ENCODE measurements at places on chromosomes 12 and 14.

- ATAC-seq, result no peak
These were observed 1182.2 kb downstream of the FLRT2 start for GRCh38 chr14:86712176-86712575.

DNA sequence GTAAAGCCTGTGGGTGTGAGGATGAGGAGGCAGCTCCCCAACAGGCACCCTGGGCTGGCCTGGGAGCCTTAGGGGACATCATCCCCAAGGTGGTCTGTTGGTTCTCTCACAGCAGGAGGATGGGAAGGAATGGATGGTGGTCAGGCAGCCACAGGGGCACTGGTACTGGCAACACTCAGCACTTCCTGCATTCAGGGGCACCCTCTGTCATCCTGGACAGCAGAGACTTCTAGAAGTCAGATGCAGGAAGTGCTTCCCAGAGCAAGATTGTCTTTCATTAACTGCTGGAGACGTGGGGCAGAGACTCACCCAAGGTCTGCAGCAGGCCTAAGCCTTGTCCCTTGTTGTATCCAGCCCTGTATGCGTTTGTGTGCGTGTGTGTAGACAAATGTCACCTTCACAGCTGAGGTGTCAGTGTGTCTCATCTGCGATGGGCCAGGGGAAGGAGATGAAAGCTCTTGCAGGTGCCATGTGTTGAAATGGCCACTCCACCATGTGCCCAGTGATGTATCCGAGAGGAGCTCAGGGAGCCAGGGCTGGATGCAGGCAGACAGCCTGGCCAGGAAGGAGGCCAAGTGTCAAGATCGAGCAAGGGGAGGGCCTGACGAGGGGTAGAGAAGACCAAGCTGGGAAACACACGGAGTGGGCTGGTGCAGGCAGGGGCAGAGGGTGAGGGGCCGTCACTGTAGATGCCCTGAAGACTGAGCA, 85.1 kb downstream of the PITPNM2 start:
- ATAC-seq, result no peak

DNA sequence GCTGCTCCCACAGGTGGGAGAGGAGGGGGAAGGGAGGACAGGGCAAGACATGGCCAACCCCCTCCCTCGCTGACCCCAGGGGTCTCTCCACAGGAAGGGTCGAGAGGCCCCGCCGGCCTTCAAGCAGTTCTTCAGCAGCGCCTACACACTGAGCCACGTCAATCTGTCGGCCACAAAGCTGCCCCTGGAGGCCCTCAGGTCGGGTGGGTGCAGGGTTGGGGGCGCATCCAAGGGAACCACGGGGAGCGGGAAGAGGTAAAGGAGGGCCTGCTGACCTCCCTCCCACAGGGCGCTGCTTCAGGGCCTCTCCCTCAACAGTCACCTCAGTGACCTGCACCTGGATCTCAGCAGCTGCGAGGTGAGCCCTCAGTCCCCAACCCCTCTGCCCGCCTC, 6.1 kb downstream of the CARMIL3 start:
- no peak for ATAC-seq

- ATAC-seq, result no peak
These were observed 188.4 kb downstream of the AEBP2 start for GRCh38 chr12:19627719-19628118.

DNA sequence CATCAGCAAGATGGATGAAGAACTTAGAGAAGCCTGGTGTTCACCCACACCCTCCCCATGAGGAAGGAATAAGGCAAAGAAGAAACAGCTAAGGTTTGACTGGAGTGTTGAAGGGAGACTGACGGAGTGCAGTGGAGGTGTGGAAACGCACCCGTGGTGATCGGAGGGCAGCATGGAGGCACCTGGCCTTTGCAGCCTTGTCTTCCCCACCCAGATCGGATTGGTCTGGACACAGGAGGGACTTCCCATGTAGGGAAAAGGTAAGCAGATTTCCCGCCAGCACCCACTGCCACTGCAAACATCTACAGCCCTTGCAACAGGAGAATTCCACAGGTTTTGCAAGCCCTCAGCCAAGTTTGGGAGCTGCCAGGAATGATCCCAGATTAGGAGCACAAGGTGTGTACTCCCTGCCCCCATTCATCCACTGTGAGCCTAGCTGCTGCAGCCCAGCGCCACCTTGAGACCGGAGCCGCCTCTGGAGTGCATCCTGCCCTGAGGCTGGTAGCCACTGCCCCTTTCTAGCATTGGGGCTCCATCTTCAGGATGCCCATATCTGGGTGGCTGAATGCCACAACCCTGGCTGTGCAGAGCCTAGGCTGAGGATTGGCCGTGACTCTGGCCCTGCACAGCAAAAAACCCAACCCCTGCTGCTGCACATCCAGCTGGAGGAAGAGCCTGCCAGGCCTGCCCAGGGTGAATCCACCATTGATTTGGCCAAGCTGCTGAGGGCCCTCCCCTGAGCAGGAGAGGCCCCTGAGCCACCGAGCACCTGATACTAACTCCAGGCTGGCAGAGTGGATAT, 411.1 kb downstream of the TMEM121 start:
- ATAC-seq, result no peak

DNA sequence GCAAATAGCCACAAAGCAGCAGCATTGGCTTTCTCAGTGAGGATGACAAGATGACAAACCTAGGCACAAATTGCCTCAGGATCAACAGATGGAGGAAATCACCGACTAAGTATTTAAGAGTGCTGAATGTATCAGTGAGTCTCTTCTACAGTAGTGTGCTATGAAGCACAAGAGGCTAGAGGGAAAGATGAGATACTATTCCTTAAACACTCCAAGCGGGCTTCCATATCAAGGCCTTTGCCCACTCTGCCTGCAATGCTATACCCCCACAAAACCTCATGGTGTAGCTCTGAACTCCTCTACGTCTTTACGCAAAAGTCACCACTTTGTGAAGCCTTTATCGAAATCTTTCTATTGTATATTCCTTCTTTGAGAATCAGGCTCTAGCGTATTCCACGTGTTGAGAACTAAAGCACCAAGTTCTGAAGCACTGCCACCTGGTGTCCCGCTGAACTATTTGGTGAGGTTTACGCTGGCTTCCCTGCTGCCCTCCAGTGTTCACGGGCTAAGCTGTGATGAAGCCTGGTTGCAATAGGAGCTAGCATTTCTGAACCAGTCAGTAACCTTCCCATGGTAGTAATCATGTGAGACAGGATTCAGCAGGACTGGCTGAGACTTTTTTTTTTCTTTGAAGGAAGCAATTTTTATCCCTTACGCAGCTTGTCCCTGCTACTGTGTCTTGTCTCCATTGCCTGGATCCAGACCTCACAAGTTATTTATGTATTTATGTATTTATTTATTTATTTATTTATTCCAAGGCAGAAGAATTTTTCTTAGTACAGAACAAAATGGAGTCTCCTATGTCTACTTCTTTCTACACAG, 426.5 kb upstream of the OR4E1 start:
- peak; percentile 78 for ATAC-seq

DNA sequence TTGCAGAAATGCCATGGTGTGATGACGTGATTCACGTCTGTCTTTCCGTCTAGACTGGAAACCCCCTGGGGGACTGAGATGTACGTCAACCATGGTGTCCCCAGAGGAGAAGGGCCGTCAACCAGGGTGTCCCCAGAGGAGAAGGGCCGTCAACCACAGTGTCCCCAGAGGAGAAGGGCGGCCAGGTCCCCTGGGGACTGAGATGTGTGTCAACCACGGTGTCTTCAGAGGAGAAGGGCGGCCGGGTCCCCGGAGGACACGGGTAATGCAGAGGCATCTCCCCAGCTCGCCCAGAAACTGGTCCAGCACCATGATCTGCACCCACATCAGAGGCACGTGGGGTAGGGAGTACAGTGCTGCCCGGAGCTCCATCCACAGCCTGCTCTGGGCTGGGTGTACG, 30.6 kb upstream of the GALNT9 start:
- ATAC-seq, result peak; percentile 87

DNA sequence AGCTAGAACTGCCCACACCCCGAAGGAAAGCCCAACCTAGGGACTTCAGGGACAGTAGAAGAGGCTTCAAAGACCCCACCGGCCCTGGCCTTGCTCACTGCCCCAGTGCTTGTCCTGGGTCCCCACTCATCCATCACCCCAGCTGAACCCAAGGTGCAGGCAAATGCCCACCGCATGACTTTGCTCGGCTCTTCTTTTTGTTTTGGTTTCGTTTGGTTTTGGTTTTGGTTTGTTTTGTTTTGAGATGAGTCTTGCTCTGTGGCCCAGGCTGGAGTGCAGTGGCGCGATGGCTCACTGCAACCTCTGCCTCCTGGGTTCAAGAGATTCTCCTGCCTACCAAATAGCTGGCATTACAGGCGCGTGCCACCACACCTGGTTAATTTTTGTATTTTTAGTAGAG, 9.0 kb downstream of the CCDC85C start:
- peak; percentile 63 for ATAC-seq

GRCh38 chr14:106841701-106842100, 1315.3 kb downstream of the TMEM121 start:
- ATAC-seq, result no peak

DNA sequence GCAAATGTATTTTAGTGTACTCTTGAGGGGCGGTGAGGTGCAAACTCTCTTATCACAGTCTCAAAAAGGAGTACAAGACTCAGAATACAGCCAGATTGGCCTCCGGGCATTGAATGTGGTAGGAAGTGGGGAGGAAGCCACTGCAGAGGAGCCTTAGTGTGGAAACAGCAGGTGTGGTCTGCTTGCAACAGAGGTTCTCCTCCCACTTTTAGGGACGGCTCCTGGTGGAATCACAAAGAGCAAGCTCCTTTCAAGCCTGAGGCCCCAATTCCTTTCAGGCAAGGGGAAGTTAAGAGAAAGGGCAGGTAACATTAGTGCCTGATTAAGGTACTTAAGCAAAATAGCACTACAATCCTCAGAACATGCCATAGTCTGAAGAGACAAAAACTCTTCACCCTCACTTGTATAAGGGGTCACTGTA, 23.7 kb upstream of the SLC2A3 start:
- ATAC-seq, result peak; percentile 40
